CD4-positive, alpha-beta T cell treated with Interleukin-4 for 1 hour (primary cell): ENCODE measurements at places on chromosomes 13 and 19.

- no peak for DNase-seq
Observed at GRCh38 chr13:37576601-37577000, 22.0 kb downstream of the POSTN start.

DNA sequence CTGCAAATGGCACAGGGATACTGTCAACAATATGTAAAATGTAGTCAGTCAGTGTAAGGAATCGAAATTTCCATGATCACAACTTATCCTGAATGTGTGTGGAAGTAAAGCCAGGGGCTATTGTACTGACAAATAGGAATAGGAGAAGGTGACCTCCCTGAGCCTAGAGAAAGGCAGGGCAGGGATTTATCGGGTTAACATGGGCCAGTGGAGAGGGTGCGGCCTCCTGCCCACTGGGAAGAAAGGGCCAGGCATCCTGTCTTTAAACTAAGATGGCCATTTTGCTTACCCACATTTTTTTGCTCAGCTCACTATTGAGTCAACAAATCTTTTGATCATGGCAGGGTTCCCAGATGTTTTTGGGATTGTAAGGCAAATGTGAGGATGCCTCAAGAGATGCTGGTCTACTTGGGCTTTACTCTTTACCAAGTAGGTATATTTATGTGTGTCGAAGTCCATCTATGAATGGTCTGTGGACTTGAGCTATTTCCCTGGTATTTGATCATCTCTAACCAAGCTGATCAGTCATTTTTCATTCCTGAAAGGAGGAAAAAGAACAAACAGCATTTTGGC lies 116.6 kb upstream of the RNF113B start:
- no peak for DNase-seq

DNA sequence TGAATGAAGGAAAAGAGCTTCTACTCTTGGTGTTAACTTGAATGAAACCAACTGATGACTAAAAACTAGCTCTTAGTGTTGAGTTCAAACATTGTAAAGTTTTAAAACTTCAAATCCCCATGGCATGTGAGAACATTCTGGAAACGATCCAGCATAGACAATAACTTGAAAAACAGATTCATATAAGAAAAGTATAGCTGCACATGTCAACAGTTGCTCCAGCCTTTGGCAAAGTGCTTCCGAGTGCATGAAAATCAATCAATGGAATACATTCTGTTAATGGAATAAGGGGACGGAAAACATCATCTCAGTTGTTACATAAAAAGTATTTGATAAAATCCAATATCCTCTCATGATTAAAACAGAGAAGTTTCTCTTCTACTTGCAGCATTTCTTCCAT lies 89.8 kb downstream of the MBNL2 start:
- DNase-seq, result no peak

- no peak for DNase-seq
Observed at GRCh38 chr13:20547479-20547908, 19.5 kb upstream of the IFT88 start.

DNA sequence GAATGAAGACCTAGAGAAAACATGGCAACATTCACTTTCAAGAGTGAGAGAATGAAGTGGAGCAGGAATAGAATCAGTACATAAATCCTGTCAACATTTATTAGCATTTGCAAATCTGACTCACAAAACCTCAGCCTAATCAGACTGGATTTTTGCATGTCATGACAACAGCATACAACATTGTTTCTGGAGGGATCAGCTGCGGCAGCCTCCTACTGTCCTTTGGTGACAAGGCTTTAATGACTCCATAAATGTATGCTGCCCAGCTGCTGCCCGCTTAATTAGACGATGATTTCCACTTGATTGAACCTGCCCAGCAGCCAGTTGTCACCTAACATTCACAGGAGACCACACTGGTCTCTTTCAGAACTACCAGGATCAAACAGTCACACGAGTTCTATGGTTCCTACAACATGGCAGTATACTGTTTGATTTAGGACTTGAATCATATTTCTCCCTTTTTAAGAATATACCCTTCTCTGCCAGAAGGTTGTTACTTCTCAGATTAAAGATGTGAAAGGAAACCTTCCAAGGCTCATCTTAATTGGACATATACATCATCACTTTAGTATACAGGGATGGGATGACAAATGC lies 9.3 kb downstream of the EBPL start:
- DNase-seq, result no peak

DNA sequence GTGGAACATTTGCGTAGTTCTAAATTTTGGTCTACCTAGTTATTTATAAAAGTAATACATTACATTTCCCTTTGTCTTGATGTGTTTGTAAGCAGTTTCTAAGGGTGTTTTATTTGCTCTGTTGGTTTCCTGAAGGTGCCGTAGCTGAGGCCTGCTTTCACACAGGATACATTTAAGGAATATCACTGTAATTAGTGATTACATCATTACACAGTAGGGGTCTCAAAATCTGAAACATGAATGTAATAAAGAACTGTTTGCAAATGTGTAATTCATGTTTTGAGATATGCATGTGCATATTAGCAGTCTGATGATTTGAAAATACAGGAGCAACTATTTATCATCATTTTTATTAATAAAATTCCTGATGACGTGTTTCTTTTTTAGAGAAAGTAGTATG lies 281.8 kb downstream of the MTUS2 start:
- no peak for DNase-seq

- peak; percentile 66 for DNase-seq
Observed at GRCh38 chr19:14368011-14368513, 13.2 kb upstream of the ADGRE5 start.
